ENCODE measurements at places on chromosomes 3 and 15.

GRCh38 chr3:171772427-171773056 is 37.7 kb downstream of the PLD1 start:
- peak; percentile 58 for DNase-seq

GRCh38 chr3:171770689-171771620 is 39.3 kb downstream of the PLD1 start:
- DNase-seq: no peak

GRCh38 chr3:67215690-67216089 is 217.6 kb downstream of the KBTBD8 start:
- no peak for DNase-seq

DNA sequence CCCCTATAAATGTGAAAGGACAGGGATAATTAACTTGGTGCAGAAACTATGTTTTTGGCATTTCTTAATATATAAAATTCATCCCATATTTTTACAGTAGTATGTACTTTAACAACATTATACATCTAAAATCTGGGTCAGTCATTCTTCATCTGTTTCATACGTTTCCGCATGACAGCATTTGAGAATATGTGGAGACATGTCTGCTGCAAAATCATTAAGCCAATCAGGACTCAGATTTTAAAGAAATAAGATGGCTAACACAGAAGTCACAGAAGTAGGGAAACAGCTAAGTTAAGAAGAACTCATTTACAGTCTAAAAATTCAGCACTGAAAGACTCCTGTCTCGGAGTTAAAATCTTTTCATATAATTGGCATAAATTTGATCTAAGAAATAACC is 200.4 kb downstream of the TAFA4 start:
- no peak for DNase-seq

DNA sequence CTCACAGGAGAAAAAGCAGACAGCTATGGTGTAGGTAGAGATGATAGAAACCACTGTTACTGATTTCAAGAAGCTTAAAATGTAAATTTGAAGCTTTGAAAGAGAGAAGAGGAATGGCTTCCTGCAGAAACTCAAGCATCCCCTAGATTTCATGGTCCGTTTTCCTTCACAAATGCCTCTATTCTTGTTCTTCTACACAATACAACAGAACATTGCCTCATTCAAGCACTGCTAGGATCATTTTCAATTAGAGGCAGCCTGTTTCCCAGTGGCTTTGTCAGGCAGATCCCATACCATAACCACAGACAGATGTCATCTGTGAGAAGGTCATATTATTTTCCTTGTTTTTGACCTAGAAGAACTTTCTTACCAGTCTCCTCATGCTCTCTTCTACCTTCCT is 77.9 kb upstream of the SPRED1 start:
- DNase-seq: no peak

- DNase-seq: no peak
Observed at GRCh38 chr15:90883526-90883975, 753 bp upstream of the FES start.

Measured in glutamatergic neuron (in vitro differentiated cells).